ENCODE measurements at places on chromosomes 4 and X.

GRCh38 chr4:158133551-158133950 lies 39.3 kb downstream of the GASK1B start:
- DNase-seq: no peak

GRCh38 chrX:11530621-11531020 lies 135.1 kb downstream of the ARHGAP6 start:
- DNase-seq: no peak

GRCh38 chr4:79512363-79512762 lies 104.3 kb upstream of the GK2 start:
- no peak for DNase-seq

- DNase-seq: no peak
Measured at GRCh38 chrX:53440621-53441517, 6.7 kb upstream of the HSD17B10 start.

GRCh38 chr4:52873861-52874343 lies 11.8 kb downstream of the RASL11B start:
- peak; percentile 87 for DNase-seq

- no peak for DNase-seq
Measured at GRCh38 chrX:100695302-100695701, 36.6 kb downstream of the SYTL4 start.

GRCh38 chrX:133185119-133185518 lies 33.0 kb downstream of the TFDP3 start:
- no peak for DNase-seq

- DNase-seq: no peak
Measured at GRCh38 chrX:45783002-45783401, 582.3 kb upstream of the DIPK2B start.

DNA sequence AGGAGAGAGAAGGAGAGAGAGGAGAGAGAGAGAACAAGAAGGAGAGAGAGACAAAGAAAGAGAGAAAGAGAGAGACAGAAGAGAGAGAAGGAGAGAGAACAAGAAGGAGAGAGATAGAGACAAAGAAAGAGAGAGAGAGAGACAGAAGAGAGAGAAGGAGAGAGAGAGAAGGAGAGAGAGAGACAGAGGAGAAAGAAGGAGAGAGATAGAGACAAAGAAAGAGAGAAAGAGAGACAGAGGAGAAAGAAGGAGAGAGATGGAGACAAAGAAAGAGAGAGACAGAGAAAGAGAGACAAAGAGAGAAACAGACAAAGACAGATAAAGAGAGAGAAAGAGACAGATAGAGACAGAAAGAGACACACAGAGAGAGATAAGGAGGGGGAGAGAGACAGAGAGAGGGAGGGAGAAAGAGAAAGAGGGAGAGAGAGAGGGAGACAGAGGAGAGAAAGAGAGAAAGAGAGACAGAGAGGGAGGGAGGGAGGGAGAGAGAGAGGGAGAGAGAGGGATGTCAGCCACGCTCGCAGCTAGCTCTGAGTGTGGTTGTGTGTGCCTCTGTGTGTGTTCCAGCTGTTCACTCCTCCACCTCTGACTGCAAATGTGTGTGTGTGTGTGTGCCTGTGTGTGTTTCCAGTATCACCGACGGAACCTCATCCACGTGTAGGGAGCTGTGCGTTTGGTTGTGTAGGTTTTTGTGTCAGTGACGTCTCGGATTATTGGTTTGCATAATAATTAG lies 105.8 kb downstream of the CRLF2 start:
- no peak for DNase-seq

- no peak for DNase-seq
Measured at GRCh38 chr4:19623866-19624265, 627.8 kb upstream of the SLIT2 start.

- no peak for DNase-seq
Measured at GRCh38 chr4:138948918-138949317, 66.7 kb upstream of the NOCT start.

GRCh38 chr4:81589262-81589661 lies 117.6 kb upstream of the RASGEF1B start:
- DNase-seq: no peak

GRCh38 chrX:109533005-109533404 lies 3.6 kb upstream of the NXT2 start:
- DNase-seq: no peak

GRCh38 chr4:188552741-188553275 lies 413.6 kb downstream of the TRIML1 start:
- DNase-seq: no peak

DNA sequence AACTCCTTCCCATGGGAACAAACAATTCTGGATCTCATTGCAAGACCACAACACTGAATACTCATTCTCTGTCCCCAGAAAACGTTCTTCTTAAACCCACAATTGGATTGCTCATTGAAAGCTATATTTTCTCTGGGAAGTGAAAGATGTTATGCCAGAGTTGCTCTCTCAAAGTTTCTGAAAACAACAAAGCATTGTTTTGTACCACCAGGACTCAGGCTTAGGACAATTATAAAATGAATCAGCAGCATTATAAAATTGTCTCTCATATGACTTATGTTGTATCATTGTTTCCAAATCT lies 26.5 kb downstream of the TFDP3 start:
- no peak for DNase-seq

GRCh38 chrX:134727363-134727762 lies 69.1 kb upstream of the PLAC1 start:
- no peak for DNase-seq

DNA sequence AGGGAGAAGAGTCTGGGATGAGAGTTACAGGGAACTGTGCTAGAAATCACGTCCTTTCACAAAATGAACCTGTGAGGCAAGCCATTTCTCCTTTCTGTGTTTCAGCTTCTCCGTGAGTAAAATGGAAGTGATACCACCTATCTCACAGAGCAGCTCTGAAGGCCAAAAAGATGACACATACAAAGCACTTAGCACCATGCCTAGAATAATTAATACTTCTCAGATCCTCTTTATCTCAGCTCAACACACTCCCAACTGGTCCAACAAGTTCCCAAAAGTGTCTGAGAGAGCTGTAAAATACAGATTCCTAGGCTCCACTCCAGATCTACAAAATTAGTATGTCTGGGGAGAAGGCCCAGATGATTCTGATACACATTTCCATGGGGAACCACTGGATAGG lies 38.3 kb downstream of the LHFPL1 start:
- no peak for DNase-seq

- no peak for DNase-seq
Measured at GRCh38 chr4:79857811-79858210, 215.2 kb downstream of the ANTXR2 start.

- no peak for DNase-seq
Measured at GRCh38 chr4:86497131-86497530, 97.0 kb upstream of the PTPN13 start.

GRCh38 chrX:20989361-20989760 lies 384.9 kb upstream of the CNKSR2 start:
- DNase-seq: no peak

DNA sequence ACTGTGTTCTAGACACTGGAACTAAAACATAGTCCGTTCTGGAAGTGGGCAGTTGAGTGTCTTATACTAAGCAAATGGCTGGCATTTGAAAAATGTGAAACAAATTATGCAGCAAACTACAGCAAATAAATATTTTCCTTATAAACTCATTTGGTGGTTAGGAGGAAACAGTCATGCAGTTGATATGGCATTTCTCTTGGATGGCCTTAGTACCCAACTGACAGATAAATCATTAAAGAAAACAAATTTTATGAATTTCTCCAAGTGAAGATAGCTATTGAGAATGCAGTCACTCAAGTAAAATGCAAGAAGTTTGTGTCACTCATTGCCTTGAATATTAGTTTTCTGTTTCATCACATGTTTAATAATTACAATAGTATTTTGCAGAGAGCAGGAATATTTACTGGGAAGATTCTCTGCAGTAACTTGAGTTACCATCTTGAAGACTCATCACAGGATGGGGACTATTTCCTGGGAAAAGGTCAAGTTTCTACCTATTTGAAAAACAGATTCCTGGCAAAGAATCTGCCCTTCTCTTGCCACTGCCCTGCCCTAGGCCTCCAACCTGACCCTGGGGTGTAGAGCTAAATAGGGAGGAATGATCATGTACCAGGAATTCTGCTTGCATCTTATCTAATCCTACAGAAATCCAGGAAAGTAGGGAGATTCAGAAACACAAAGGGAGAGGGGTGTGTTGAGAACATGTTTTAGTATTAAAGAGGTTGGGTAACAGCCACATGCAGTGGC lies 105.9 kb downstream of the SH3RF1 start:
- DNase-seq: no peak

GRCh38 chrX:5780821-5781220 lies 447.8 kb downstream of the NLGN4X start:
- DNase-seq: no peak

DNA sequence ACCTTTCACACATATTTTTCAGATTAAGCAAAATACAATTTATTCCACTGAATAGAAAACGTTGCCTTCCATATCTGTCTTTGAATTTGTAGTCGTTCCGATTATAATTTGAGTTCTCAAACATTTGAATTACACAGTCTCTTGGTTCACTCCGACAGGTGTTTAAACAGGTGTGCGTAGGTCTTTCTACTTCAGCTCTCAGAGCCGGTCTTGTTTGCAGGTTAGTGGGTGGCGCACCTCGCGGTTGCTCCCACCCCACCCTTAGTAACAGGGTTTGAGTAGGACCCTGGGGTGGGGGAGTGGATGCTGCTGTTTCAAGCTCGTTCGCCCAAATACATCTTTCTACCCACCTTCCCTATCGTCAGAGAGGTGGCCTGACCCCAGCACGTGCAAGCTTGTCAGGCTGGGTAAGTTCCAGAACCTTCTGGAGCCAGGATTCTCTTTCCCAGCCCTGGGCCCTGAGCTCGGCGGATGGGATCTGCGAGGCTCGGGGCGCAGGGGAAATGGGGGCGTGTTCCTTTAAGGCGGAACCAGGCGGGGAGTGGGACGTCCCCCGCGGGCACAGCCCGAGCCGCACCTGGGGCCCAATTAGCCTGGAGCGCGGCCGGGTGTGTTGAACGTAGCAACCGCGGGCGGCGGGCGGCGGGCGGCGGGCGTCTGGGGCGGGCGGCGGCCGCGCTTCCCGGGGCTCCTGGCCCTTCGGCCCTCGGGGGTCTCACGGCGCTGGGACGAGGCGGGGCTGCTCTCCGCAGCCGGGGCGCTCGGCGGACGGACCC lies at the start of gene FAM149A:
Gene FAM149A, plus strand, starts transcription at position 591 of the 776 bp plus-strand sequence.
- no peak for DNase-seq

GRCh38 chr4:133938061-133938460 lies 263.5 kb downstream of the PABPC4L start:
- DNase-seq: no peak

GRCh38 chr4:17597517-17597916 lies 16.9 kb upstream of the MED28 start:
- DNase-seq: no peak

- DNase-seq: no peak
Measured at GRCh38 chr4:15914291-15914690, 24.2 kb downstream of the FGFBP1 start.

DNA sequence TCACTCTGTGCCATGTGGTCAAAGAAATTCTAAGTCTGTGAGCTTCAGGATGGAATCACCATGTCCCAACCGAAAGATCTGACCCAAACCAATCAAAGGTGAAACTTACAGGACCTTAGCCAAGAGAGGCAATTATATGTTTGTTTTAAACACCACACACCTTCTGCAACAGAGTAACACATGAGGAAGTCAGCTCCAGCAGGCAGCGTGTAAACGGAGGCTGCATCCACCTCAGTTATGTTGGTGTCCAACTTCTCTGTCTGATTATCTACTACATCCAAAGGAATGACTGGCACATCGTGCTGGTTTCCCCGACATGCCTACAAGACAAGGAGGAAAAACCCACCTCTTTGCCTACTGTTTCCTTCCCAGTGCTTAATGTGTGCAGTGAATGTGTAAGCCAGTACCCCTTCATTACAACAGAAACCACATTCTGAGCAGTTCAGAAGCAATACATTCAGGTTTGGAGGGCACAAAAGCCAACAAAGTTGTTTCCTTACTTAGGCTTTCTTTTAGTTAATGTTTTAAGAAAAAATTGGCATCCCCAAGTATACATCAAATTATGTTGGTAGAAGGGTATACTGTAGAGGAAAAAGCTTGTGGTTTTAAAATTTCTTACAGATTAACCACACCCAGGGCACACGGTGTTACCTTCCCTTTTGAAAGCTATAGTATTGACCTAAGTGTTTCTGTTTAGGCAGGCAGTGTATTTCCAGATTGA lies 12.4 kb downstream of the CASP6 start:
- no peak for DNase-seq

All from iPS DF 6.9 (cell line).